ENCODE measurements at places on chromosomes 4 and X. TPM values are rescaled to one million over a fixed set of nuclear protein-coding genes. Genes with fewer than 3 reads are reported as not detected.
A peak's percentile ranks its signal among the peaks of the same experiment; 100 is the strongest.

Gene FRG1
- 18.5 TPM for total RNA-seq

Gene MAGT1
- total RNA-seq = 50.4 TPM

Gene DCAF12L1
- total RNA-seq = not detected

Gene NAA11
- total RNA-seq = not detected

Gene PCDH11X
- not detected for total RNA-seq

Gene FABP2
- total RNA-seq = 130 TPM

Gene ADH1A
- total RNA-seq = not detected

Gene PAGE1
- total RNA-seq = not detected

Gene C1QTNF7
- total RNA-seq = 1.2 TPM

DNA sequence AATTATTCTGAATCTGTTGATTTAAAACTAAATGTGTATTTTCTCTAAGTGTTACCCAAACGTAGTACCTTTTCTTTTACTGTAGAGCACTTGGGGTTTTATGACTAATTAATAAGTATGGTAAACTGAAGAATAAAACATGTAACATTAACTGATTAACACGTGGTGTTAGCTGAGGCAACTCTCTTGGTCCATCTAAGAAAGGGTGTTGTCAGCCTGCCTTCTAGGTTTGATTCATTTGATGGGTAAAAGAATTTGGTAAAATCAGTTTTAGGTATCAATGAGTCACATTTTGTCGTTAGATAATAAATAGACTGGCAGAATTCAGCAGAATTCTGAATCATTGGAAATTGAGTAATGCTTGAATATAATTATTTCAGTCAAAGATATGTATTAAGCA is 99.7 kb downstream of the AFF1 start:
- H3K27me3 ChIP-seq = no peaks in the 10 kb centered on the region
- H3K4me1 ChIP-seq = no peaks in the 10 kb centered on the region
- no peaks in the 10 kb centered on the region for H3K36me3 ChIP-seq
- H3K27ac ChIP-seq = no peak overlapping the region

DNA sequence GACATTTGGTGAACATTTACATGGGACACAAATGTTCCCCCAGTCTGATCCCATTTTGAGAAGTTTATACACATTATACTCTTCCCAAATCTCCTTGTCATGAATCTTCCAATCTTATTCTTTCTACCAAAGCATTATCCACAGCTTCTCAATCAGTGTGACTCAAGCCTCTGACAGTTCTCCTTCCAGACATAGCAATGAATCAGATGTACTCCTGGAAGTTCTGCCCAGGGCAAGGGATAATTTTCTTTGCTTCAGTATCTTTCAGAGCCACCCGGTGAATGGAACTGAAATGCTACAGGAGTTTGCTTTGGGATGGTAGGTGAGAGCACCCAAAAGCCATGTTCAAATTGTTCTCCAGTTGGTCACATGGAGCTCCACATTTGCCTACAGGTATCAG is 145.5 kb downstream of the ANXA5 start:
- H3K4me3 ChIP-seq = no peak overlapping the region
- H3K27me3 ChIP-seq = no peaks in the 10 kb centered on the region
- DNase-seq = no peak
- H3K36me3 ChIP-seq = no peaks in the 10 kb centered on the region

- peak overlapping the region; percentile 65 for H3K4me3 ChIP-seq
- H3K27me3 ChIP-seq = no peaks in the 10 kb centered on the region
- peaks cover 3% of the 10 kb centered on the region for H3K4me1 ChIP-seq
- peak overlapping the region; percentile 81 for H3K27ac ChIP-seq
- DNase-seq = no peak
These were observed 3.5 kb downstream of the HUWE1 start for GRCh38 chrX:53682885-53683555.

DNA sequence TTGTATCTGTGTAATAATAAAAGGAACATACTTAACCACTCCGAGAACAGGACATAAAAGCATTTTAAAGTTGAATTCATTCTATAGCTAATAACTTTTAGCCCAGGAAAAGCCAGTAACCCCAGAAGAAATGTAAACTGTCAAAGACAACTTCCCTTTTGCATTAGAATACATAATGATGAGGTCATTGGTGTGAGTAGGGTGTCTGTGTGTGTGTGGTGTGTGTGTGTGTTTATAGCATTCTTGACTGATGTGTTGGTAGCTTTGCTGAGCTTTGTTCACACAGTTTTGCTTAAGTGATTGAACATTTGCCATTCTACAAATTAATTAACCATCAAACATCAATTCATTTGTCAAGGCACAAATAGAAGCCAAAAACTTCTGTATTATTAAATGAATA is 559.6 kb downstream of the ARAP2 start:
- no peak overlapping the region for H3K4me3 ChIP-seq
- DNase-seq = no peak
- no peaks in the 10 kb centered on the region for H3K4me1 ChIP-seq
- H3K36me3 ChIP-seq = no peaks in the 10 kb centered on the region
- H3K27me3 ChIP-seq = no peaks in the 10 kb centered on the region
- H3K27ac ChIP-seq = no peak overlapping the region

- DNase-seq = no peak
- no peaks in the 10 kb centered on the region for H3K36me3 ChIP-seq
- H3K27ac ChIP-seq = no peak overlapping the region
- no peak overlapping the region for H3K4me3 ChIP-seq
These were observed 201.0 kb upstream of the NEIL3 start for GRCh38 chr4:177108708-177109107.

DNA sequence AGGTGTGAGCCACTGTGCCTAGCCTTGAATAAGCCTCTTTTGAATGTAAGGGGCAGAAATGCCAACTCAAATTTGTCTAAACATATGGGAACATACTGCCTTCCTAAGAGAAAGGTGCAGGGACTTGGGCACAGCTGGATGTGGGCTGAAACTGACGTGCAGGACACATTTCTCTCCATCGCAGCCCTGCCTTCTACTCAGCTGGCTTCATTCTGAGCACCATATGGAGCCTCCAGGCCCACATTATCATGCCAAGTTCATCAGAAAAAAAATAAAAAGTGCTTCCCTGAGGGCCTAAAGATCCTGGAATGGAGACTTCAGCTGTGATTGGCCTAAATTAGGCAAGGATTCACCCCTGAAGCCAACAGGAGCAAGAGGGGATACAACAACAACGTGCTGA is 386.2 kb downstream of the RAB28 start:
- no peak for DNase-seq
- H3K27ac ChIP-seq = no peak overlapping the region
- H3K36me3 ChIP-seq = no peaks in the 10 kb centered on the region
- no peak overlapping the region for H3K4me3 ChIP-seq
- no peaks in the 10 kb centered on the region for H3K27me3 ChIP-seq

GRCh38 chr4:152072001-152072485 is 311.2 kb upstream of the GATB start:
- no peaks in the 10 kb centered on the region for H3K36me3 ChIP-seq
- DNase-seq = no peak
- H3K27ac ChIP-seq = no peak overlapping the region
- no peak overlapping the region for H3K4me3 ChIP-seq
- no peaks in the 10 kb centered on the region for H3K4me1 ChIP-seq
- H3K27me3 ChIP-seq = no peaks in the 10 kb centered on the region

DNA sequence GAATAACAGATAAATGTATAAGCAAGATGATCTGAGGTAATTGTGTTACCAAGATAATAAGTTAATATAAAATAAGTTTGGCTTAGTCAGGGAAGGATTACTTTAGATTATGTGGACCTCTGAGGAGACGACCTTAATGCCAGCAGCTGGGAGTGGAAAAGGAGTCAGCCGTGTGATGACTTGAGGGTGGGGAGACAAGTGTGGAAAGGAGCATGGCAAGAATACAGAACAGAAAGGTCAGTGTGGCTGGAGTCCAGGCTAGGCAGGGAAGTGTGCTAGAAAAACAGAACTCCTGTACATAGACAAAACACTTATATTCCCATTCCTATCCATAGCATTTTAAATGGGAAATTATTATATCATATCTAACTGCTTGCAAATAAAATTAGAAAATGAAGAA is 138.8 kb downstream of the PDLIM5 start:
- H3K4me1 ChIP-seq = no peaks in the 10 kb centered on the region
- no peak overlapping the region for H3K27ac ChIP-seq
- no peaks in the 10 kb centered on the region for H3K27me3 ChIP-seq
- no peak overlapping the region for H3K4me3 ChIP-seq

DNA sequence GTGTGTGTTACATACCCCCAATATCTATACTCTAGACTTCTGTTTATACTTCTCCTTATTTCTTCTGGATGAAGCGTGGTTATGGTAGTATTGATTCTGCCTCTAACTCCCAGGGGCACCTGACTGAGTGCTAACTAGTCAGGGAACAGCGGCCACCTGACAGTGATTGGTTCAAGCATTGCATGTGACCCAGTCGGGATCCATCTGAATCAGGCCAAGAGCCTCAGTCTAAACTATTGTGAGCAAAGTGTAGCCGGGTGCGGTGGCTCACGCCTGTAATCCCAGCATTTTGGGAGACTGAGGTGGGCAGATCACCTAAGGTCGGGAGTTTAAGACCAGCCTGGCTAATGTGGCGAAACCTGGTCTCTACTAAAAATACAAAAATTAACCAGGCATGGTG is 10.0 kb downstream of the CCDC110 start:
- DNase-seq = no peak
- no peaks in the 10 kb centered on the region for H3K4me1 ChIP-seq
- no peaks in the 10 kb centered on the region for H3K27me3 ChIP-seq
- no peak overlapping the region for H3K4me3 ChIP-seq
- H3K36me3 ChIP-seq = no peaks in the 10 kb centered on the region

DNA sequence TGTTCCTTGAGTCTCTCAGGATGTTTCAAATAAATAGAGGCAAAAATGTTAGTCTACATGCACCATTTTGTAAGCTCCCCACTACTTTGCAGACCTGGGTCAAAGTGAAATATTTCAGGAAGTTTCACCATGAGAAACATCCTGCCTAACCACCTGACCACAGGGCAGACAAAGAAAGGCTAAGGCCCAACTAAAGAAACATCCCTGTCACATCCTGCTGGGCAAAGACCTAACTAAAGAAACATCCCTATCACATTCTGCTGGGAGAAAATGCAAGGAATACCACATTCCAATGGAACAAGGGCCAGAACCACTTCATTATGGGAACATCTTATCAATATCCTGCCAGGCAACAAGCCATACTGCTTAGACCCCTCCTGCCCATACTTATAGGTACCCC is 1303.4 kb downstream of the TECRL start:
- no peaks in the 10 kb centered on the region for H3K4me1 ChIP-seq
- DNase-seq = no peak
- H3K27ac ChIP-seq = no peak overlapping the region
- no peak overlapping the region for H3K4me3 ChIP-seq

GRCh38 chrX:153973127-153974002 is 811 bp downstream of the TMEM187 start:
- peak overlapping the region; percentile 99 for H3K27ac ChIP-seq
- DNase-seq = no peak
- H3K36me3 ChIP-seq = no peaks in the 10 kb centered on the region
- H3K27me3 ChIP-seq = no peaks in the 10 kb centered on the region

DNA sequence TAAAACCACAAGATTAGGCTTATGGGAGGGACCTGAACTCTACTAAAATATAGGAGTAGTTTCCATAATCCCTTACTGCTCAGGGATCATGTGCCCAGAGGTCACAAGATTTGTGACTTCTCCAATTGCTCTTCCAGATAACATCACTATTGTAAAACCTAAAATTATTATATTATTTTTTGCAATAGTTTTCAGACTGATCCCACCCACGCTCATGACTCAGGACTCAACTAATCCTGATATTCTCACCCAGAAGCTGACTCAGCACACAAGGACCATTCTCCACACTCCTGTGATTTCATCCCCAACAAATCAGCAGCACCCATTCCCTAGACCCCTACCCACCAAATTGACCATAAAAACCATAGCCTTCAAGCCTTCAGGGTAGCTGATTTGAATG is 24.0 kb upstream of the RPL34 start:
- no peaks in the 10 kb centered on the region for H3K27me3 ChIP-seq
- no peak overlapping the region for H3K4me3 ChIP-seq
- H3K36me3 ChIP-seq = no peaks in the 10 kb centered on the region
- H3K27ac ChIP-seq = no peak overlapping the region
- DNase-seq = no peak

DNA sequence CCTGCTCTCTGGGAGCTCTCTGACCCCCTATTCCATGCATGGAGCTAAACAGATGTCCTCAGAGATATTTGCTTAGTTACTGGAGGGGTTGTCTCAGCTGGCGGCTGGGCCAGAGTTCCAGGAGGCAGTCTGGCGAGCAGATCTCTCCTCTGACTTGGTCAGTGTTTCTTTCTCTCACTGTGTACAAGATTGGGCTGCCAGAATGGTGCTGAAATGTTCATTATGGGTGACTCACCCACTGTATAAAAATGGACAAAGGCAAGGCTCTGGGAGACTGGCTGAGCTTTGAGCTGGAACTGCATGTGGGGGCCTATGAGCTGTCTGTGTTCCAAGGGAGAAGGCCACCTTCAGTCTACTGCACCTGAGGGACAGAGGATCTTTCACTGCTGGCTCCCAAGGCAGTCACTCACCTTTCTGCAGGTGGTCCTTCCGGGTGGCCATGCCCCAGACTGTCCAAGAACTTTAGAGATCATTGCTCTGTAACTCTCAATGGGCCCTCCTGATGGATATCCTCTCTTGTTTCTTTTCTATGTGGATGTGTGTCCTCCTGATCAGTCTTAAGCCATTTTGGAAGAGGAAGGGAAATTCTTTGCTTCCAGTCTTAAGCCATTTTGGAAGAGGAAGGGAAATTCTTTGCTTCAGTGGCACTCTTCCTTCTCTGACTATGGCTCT is 88.2 kb downstream of the CFAP299 start:
- no peaks in the 10 kb centered on the region for H3K4me1 ChIP-seq
- H3K27me3 ChIP-seq = no peaks in the 10 kb centered on the region
- no peak for DNase-seq

GRCh38 chr4:664713-665231 is 9.3 kb downstream of the ATP5ME start:
- no peak for DNase-seq
- no peak overlapping the region for H3K4me3 ChIP-seq
- no peaks in the 10 kb centered on the region for H3K36me3 ChIP-seq
- no peaks in the 10 kb centered on the region for H3K4me1 ChIP-seq
- H3K27ac ChIP-seq = no peak overlapping the region
- no peaks in the 10 kb centered on the region for H3K27me3 ChIP-seq

DNA sequence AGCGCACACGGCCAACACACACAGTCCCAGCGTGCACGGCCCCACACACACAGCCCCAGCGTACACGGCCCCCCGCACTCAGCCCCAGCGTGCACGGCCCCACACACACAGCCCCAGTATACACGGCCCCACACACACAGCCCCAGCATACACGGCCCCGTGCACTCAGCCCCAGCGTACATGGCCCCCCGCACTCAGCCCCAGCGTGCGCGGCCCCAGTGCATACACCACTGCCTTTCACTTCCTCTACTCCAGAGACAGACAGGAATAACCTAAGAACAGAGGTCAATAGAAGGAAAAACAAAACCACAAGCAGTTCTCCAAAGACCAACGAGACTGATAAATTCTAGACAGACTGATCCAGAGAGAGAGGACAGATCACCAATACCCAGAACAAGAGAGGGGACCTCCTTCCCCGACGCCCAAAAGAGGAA is 17.1 kb downstream of the GAK start:
- H3K4me3 ChIP-seq = no peak overlapping the region
- peaks cover 29% of the 10 kb centered on the region for H3K36me3 ChIP-seq
- DNase-seq = peak; percentile 37

- H3K4me1 ChIP-seq = no peaks in the 10 kb centered on the region
- H3K36me3 ChIP-seq = no peaks in the 10 kb centered on the region
- H3K27ac ChIP-seq = no peak overlapping the region
- no peaks in the 10 kb centered on the region for H3K27me3 ChIP-seq
- DNase-seq = no peak
These were observed 203.3 kb upstream of the PCDH18 start for GRCh38 chr4:137735561-137736104.

- no peaks in the 10 kb centered on the region for H3K27me3 ChIP-seq
- H3K36me3 ChIP-seq = no peaks in the 10 kb centered on the region
- no peaks in the 10 kb centered on the region for H3K4me1 ChIP-seq
- H3K4me3 ChIP-seq = no peak overlapping the region
- H3K27ac ChIP-seq = no peak overlapping the region
These were observed 880.2 kb downstream of the RAPGEF2 start for GRCh38 chr4:159983082-159983481.
